NCI-H2081 treated with DMSO at 0.1 percent for 48 hours (cell line): ENCODE measurements at places on chromosomes 2 and 18.
A peak's percentile ranks its signal among the peaks of the same experiment; 100 is the strongest.

DNA sequence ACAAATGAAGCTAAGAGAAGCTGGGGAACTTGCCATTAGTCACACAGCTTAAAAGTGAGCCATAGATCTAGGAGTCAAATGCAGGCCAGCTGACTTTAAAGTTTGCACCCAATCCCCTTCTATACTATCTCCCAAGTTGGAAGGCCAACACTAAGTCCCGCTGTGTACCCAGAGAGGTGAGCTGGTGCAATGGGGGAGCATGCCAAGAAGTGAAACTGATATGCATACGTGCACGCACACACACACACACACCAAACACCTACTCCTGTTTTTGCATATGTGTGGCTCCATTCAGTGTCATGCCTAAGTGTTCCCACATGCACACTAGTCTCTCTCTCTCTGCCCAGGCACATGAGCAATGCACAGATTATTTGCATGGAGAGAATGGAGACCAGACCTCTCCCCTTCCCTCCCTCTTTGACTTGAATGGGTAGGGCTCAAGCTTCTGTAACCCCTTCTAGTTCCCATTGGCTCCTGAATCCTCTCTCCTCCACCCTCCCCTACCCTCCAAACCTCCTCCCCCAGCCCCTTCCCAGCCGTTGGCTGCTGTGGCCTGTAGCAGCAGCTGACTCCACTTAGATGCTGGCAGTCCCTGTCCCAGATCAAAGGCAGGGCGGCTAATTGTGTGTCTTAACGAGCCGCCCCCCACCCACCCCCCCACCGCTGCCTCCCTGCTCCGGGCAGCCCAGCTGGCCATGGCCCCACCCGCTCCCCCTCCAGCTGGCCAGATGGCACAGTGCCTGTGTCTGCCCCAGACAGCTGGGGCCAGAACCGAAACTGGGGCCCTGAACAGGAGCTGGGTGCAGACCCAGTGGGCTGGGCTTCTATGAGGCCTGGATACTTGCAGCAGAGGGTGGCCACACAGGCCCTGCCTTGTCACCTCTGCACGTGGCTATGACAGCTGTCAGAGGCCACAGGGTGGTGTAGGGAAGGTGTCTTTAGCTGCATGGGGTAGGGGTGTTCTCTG lies 5.6 kb downstream of the WNT10A start:
- no peak for DNase-seq

- DNase-seq = no peak
Measured at GRCh38 chr2:187942876-187943275, 348.8 kb upstream of the GULP1 start.

DNA sequence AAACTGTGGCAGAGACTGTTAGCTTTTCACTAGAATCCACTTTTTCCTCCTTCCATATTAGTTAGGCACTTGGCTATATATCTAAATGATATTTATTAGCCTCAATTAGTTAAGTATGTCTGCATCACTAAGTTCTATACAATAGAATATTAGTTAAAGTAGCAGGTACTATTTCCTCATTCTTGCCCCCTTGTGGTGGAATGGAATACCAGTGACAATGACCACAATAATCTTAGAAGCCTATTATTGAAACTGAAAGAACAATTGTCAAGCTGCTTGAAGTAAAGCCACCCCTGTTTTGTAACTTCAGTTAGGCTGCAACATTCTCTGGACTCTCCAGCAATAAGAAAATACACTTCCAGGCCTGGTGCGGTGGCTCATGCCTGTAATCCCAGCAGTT lies 476.3 kb upstream of the VWC2L start:
- DNase-seq = no peak

GRCh38 chr2:226589043-226589442 lies 210.6 kb downstream of the IRS1 start:
- no peak for DNase-seq

DNA sequence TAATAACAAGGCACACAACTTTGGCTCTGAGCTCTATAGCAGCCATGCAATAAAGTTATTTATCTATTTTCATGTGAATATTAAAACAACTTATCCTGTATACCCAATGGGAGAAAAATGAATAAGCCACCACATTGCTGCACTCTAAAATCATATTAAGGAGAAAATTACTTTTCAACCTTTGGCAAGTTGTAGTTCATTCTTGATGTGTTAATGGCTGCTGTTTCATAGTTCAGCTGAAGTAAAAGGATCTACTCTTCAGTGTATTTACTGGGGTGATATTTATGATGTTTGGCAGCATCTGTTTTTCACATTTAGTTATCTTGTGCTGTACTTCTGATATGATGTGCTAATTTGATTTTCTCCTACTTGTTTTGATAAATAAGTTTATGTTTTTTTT lies 71.8 kb downstream of the TMEFF2 start:
- DNase-seq = no peak

GRCh38 chr2:53600815-53601214 lies 166.8 kb upstream of the CHAC2 start:
- peak; percentile 14 for DNase-seq

- no peak for DNase-seq
Measured at GRCh38 chr2:64311948-64312621, 141.9 kb upstream of the LGALSL start.
